Prostate gland (tissue), 2 donors: ENCODE measurements at places on chromosomes 11 and 22. TPM values are rescaled to one million over a fixed set of nuclear protein-coding genes. Genes with fewer than 3 reads are reported as not detected.

Gene CARD18
- not detected for total RNA-seq

GRCh38 chr11:119659971-119660723 lies 68.9 kb downstream of the NECTIN1 start:
- H3K4me3 ChIP-seq, result no peak overlapping the region
- H3K36me3 ChIP-seq, result no peaks in the 10 kb centered on the region
- H3K4me1 ChIP-seq, result peaks cover 7% of the 10 kb centered on the region
- no peaks in the 10 kb centered on the region for H3K27me3 ChIP-seq

Gene MGAT3
- total RNA-seq, result 0.82 TPM

DNA sequence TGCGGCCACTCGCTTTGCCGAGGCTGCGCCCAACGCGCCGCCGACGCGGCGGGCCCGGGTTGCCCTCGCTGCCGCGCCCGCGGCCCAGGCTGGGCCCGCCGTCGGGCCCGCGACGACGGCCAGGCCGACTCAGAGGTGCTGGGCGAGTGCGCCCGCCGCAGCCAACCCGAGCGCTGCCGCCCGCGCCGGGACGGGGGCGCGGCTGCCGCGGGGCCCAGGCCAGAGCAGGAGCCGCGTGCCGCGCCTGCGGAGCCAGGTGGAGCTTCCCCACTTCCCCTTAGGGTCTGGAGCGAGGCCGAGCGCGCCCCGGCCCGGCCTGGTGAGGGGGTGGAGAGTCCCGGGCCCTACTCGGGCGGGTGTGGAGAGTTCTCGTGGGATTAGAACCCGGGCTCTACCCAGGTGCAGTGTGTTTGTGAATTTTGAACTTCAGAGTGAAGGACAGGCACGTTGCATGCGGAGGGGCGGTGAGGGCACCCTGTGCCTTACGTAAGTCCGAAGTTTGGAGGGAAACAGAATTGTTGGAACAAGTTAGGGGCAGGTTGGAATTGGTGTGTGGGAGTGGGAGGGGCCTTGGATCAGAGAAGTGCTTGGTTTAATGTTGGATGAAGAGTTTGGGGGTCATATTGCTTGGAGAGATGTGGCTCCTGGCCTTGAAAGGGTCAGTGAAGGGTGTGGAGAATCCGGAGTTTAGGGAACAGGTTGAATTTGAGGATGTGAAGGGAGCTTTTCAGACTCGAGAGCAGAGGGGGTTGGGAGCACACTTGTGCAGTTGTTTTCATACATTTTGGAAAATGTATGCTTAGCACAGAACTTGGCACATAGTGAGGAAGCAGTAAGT lies 697 bp downstream of the RNF169 start:
- H3K4me3 ChIP-seq, result peak overlapping the region; percentile 96
- H3K27me3 ChIP-seq, result no peaks in the 10 kb centered on the region
- no peaks in the 10 kb centered on the region for H3K4me1 ChIP-seq

Gene CDCA5
- 2.3 TPM for total RNA-seq

Gene HEPN1
- total RNA-seq, result not detected

Gene MRGPRX3
- not detected for total RNA-seq

Gene SLC22A12
- not detected for total RNA-seq

DNA sequence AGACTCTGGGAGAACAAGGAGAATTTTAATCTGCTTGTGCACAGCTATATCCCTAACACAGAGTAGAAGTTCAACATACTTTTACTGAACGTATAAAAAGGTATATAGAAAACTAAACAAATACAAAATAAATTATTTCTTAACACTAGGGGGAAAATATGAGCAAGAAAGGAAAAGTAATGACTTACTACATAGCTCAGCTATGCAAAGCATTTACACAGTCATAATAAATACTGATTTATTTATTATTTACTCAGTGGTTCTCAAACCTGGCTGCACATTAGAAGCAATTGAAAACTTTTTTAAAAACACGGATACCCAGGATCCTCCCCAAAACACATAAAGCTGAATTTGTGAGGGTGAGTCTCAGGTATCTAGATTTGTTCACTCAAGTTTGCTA lies 182.5 kb downstream of the TTC28 start:
- DNase-seq, result no peak
- no peaks in the 10 kb centered on the region for H3K27me3 ChIP-seq
- H3K4me3 ChIP-seq, result no peak overlapping the region

Gene GPHA2
- not detected for total RNA-seq

Gene RIBC2
- 6.0 TPM for total RNA-seq
